Testis (tissue), 5 donors: ENCODE measurements at places on chromosomes 7 and 10. TPM values are rescaled to one million over a fixed set of nuclear protein-coding genes. Genes with fewer than 3 reads are reported as not detected.

- H3K4me1 ChIP-seq = no peaks in the 10 kb centered on the region
- no peaks in the 10 kb centered on the region for H3K36me3 ChIP-seq
- no peak overlapping the region for H3K4me3 ChIP-seq
- no peak for DNase-seq
These were observed 32.7 kb downstream of the TBXAS1 start for GRCh38 chr7:139861803-139862202.

GRCh38 chr7:44132039-44132438, 8.7 kb upstream of the POLD2 start:
- H3K27ac ChIP-seq = no peak overlapping the region
- H3K36me3 ChIP-seq = no peaks in the 10 kb centered on the region
- no peaks in the 10 kb centered on the region for H3K27me3 ChIP-seq
- no peak overlapping the region for H3K4me3 ChIP-seq
- peaks cover 12% of the 10 kb centered on the region for H3K4me1 ChIP-seq

The ACBD7 gene
- 7.7 TPM for total RNA-seq

The GOLGA7B gene
- total RNA-seq = 1.1 TPM

- no peak for DNase-seq
- no peaks in the 10 kb centered on the region for H3K27me3 ChIP-seq
- H3K36me3 ChIP-seq = no peaks in the 10 kb centered on the region
- H3K4me3 ChIP-seq = no peak overlapping the region
These were observed 406.5 kb upstream of the SHH start for GRCh38 chr7:156218544-156219306.

GRCh38 chr10:89537364-89537763, 2.0 kb upstream of the SLC16A12 start:
- H3K4me1 ChIP-seq = peaks cover 3% of the 10 kb centered on the region
- H3K27me3 ChIP-seq = no peaks in the 10 kb centered on the region
- H3K36me3 ChIP-seq = no peaks in the 10 kb centered on the region
- no peak overlapping the region for H3K4me3 ChIP-seq

The ADAM8 gene
- 12.8 TPM for total RNA-seq

The MMD2 gene
- total RNA-seq = 21.6 TPM

DNA sequence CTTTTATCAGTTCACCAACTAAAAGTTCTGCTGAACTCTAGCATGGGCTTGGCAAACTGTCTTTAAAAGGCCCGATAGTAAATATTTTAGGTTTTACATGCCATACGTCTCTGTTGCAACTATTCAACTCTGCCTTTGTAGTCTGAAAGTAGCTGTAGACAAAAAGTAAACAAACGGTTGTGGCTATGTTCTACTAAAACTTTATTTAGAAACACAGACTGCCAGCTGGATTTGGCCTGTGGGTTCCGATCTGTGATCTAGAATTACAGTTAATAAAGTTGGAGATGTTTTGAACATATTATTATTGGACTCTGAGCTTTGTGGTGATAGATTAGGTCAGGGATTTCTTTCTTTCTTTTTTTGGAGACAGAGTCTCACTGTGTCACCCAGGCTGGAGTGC, 33.1 kb downstream of the VPS50 start:
- H3K27me3 ChIP-seq = no peaks in the 10 kb centered on the region
- H3K4me3 ChIP-seq = no peak overlapping the region
- no peaks in the 10 kb centered on the region for H3K4me1 ChIP-seq

The VSTM4 gene
- 35.8 TPM for total RNA-seq

DNA sequence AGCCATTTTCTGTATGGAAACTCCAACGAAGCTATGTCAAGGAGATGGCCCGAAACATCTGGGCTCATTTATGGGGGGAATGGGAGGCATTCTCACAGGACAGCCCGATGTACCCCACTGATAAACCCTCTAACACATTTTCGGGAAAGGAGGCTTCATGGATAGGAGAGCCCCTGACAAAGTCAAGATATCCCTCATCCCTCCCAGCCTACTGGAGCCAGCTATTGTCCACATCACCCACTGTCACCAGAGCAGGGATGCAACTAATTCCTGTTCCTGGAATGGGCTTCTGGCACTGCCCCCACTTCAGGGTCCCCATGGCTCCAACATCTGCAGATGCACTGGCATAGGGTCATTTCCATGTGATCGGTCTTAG, 98.2 kb upstream of the BMPER start:
- no peaks in the 10 kb centered on the region for H3K36me3 ChIP-seq
- no peak overlapping the region for H3K4me3 ChIP-seq
- H3K27ac ChIP-seq = no peak overlapping the region
- H3K27me3 ChIP-seq = no peaks in the 10 kb centered on the region
- DNase-seq = no peak

DNA sequence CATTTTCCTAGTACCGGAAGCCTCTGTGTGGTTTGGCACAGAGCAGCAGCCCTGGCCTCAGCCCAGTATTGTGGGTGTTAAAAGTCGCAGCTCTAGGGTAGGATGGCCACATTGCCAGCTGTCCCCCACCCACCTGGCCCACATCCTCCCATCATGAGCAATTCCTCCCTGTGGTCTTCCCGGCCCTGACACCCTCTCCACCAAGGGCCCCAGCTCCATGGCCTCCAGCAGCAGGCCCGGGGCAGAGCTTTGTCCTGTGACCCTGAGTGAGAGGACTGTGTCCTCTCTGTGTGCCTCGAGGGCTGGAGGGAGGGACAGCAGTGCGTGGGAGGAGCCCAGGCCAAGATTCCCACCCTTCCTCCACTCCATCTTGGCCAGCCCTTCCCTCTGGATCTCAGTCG, 93.7 kb downstream of the MYL10 start:
- H3K27me3 ChIP-seq = no peaks in the 10 kb centered on the region
- no peak overlapping the region for H3K4me3 ChIP-seq
- no peak for DNase-seq
- H3K36me3 ChIP-seq = no peaks in the 10 kb centered on the region
- no peak overlapping the region for H3K27ac ChIP-seq

DNA sequence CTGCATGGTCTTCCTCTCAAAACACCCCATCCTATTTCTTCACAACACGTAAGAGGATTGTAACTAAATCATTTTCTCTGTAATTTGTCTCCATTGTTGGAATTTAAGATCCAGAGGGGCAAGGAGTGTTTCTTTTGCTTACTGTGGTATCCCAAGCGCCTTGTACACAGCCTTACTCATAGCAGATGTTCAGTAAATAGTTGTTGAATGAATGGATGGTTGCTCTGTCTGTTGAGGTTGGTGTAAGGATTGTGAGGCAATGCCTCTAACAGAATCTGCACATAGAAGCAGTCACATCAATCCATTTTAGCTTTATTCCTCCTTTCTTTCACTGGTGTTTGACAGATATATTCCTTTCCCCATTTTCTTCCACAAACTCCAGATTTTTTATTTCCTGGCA, 90.1 kb downstream of the ZNF365 start:
- no peak for DNase-seq
- H3K27me3 ChIP-seq = no peaks in the 10 kb centered on the region
- H3K36me3 ChIP-seq = no peaks in the 10 kb centered on the region
- H3K4me1 ChIP-seq = no peaks in the 10 kb centered on the region
- no peak overlapping the region for H3K27ac ChIP-seq

DNA sequence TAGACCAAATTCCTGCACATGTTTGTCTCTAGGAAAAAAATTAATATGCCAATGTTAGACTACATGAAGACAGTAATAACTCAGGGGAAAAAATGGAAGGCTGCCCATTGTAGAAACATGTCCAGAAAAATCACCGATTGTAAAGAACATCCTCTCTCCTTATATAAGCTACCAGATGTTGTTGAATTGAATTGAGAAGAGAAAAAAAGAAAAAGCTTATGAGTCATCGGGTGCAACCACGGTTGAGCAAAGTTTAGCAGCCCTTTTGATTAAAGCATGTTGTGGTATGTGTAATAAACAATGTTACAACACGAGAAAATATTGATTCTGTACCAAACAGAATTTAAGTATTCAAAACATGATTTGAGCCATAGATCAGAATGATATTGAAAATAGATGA, 102.3 kb upstream of the ARHGAP21 start:
- H3K27me3 ChIP-seq = no peaks in the 10 kb centered on the region
- H3K27ac ChIP-seq = no peak overlapping the region
- no peak overlapping the region for H3K4me3 ChIP-seq
- no peaks in the 10 kb centered on the region for H3K4me1 ChIP-seq
- no peak for DNase-seq

DNA sequence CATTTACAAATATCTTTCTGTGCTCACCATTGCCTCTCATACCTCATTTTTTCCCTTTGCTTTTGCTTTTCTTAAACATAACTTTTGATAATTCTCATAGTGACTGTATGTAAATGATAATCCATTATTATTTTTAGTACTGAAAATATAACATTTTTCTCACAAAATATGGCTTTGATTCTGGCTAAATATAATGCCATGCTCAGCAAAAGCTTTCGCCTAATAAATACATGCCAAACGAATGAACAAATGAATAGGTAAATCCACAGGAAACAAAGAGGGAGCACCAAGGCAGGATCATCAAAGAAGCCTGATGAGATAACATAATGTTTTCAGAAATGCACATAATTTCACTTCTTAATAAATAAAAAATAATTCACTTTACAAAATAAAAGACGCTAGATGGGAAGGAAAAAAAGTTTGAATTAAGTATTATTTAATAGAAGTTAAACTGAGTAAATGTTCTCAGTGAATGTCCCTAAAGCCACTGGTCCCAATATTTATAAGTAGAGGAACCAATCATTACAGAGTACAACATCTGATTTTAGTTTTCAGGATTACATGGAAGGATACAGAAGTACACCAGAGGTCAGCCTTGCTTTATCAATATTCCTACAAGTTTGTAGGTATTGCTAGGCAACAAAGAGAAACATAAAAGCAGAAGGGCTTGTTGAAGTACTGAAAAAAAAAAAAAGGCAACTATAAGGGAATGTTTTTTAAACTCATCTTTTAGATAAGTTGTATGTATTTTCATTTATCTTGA, 52.3 kb downstream of the RNLS start:
- DNase-seq = no peak
- H3K36me3 ChIP-seq = no peaks in the 10 kb centered on the region
- H3K4me1 ChIP-seq = no peaks in the 10 kb centered on the region
- H3K27me3 ChIP-seq = no peaks in the 10 kb centered on the region

GRCh38 chr10:48502791-48503190, 102.1 kb downstream of the ARHGAP22 start:
- no peaks in the 10 kb centered on the region for H3K27me3 ChIP-seq
- no peak overlapping the region for H3K4me3 ChIP-seq
- no peak overlapping the region for H3K27ac ChIP-seq
- peak; percentile 40 for DNase-seq
- no peaks in the 10 kb centered on the region for H3K4me1 ChIP-seq

- no peaks in the 10 kb centered on the region for H3K36me3 ChIP-seq
- H3K27me3 ChIP-seq = no peaks in the 10 kb centered on the region
- DNase-seq = no peak
- H3K4me3 ChIP-seq = no peak overlapping the region
These were observed 166.9 kb downstream of the PARD3 start for GRCh38 chr10:34647875-34648865.

DNA sequence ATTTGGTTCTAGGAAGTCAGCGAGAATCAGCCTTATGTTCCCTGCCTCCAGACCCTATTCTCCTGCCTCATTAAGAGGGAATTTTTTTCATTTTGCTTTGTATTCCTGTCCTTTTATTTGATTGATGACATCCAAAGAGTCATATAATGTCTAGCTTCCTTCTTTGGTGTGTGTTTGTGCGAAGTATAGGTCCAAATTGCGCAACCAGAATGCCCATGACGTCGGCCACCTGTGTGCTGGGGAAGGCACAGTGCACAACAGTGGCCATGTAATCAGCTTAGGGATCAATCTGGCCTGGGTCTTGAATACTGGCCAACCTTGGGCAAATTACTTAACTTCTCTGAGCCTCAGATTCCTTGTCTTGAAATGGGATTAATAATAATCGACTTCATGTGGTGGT, 206.2 kb downstream of the VTI1A start:
- no peaks in the 10 kb centered on the region for H3K27me3 ChIP-seq
- no peak for DNase-seq
- H3K4me3 ChIP-seq = no peak overlapping the region
- no peaks in the 10 kb centered on the region for H3K4me1 ChIP-seq
- no peaks in the 10 kb centered on the region for H3K36me3 ChIP-seq

DNA sequence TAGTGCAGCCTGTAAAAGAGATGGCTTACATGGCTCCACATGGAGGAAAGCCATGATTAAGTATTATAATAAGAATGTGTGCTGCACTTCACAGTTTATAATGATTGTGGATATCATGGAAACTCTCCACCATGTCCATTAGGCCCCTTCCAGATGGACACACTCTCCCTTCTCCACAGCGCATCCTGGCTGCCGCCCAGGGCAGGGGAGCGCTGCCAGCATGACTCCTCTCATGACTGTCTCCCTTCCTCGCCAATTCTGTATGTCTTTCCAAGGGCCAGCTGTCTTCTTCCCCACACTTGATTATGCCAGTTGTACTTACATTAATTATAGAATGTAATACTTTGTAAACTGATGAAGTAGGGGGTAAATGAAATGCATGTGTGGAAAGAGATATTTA, 259.3 kb upstream of the TMEM72 start:
- DNase-seq = no peak
- H3K4me1 ChIP-seq = no peaks in the 10 kb centered on the region
- H3K27ac ChIP-seq = no peak overlapping the region
- H3K27me3 ChIP-seq = no peaks in the 10 kb centered on the region

The SFRP4 gene
- 9.0 TPM for total RNA-seq

The SMARCD3 gene
- 94.0 TPM for total RNA-seq

DNA sequence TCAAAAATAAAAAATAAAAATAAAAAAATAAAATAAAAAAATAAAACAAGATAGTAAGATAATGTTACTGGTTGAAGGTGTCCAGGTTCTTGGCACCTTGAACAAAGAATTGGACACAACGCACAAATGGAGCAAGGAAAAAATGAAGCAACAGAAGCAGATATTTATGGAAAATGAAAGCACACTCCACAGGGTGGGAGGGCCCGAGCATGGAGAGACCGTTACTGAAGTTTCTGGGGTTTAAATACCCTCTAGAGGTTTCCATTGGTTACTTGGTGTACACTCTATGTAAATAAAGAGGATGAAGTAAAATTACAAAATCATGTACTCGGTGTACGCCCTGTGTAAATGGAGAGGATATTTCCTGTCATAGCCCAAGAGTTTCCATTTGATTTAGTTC, 15.7 kb upstream of the PFKP start:
- no peaks in the 10 kb centered on the region for H3K27me3 ChIP-seq
- H3K4me1 ChIP-seq = no peaks in the 10 kb centered on the region
- H3K36me3 ChIP-seq = no peaks in the 10 kb centered on the region
- DNase-seq = no peak
- H3K27ac ChIP-seq = no peak overlapping the region
